ENCODE measurements at places on chromosomes 11 and 22. TPM values are rescaled to one million over a fixed set of nuclear protein-coding genes. Genes with fewer than 3 reads are reported as not detected.

DNA sequence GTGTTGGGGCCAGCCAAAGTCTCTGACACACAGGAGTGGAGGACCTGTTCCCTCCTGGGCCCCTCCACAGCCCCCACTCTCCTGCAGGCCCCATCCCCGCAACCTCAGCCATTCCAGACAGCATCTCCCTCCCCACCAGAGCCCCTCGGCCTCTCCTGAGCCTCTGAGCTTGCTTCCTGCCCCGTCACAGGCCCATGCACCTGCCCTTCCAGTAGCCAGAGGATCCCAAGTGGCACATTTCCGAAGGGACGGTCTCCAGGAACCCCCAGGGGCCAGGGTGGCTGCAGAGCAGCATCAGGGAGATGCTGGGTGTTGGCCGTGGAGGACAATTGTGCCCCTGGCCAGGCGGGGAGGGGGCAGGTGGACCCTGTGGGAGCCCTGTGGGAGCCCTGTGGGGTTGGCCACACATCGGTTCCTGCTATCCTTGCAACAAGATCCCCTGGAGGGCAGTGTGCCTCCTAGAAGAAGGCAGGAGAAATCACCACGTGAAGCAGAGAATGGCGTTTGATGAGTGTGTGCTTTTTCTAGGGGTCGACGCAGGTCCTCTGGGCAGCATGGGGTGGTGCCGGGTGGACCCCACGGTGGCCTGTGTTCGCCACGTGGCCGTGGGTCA, 45.3 kb upstream of the PPARA start:
- no peak for DNase-seq

Gene FAM180B
- total RNA-seq, result not detected

- DNase-seq, result no peak
Measured at GRCh38 chr11:28146123-28146751, 38.0 kb downstream of the METTL15 start.

DNA sequence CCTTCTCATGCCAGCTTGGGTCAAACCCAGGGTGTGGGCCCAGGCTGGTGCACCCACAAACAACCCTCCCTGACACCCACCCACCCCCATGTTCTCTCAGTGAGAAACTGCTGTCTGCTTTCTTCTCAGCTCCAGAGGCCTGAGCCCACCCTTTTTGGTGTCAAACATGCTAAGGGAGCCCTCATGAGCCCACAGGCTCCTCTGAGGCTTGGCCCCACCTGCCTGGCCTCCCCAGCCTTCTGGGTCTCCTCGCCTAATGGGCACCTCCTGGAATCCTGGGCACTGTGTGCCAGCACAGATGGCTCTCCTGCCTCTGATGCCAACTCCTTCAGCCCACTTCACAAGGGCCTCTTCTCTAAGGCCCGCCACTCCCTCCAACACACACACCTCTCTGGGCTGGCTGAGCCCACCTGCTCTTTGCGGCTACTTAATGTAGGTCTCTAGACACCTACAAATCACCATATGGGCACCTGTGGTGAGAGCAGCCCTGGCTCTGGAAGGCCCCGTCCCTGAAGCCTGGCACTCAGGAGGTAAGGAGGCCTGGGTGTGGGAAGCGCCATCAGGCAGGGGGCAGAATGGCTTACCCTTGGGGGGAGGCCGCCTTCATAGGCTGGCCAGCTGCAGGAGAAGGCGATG, 4.4 kb downstream of the NAGA start:
- no peak for DNase-seq

Gene RASSF7
- 38.1 TPM for total RNA-seq
